Caco-2 (cell line): ENCODE measurements at places on chromosomes 1 and 21. TPM values are rescaled to one million over a fixed set of nuclear protein-coding genes. Genes with fewer than 3 reads are reported as not detected.

- DNase-seq = no peak
- H3K27me3 ChIP-seq = no peaks in the 10 kb centered on the region
- H3K4me3 ChIP-seq = no peak overlapping the region
- H3K27ac ChIP-seq = no peak overlapping the region
- H3K36me3 ChIP-seq = no peaks in the 10 kb centered on the region
- peaks cover 17% of the 10 kb centered on the region for H3K4me1 ChIP-seq
Measured at GRCh38 chr21:17577701-17578100, 35.0 kb downstream of the BTG3 start.

LPAR3 gene
- not detected in 2 replicates for total RNA-seq

- H3K36me3 ChIP-seq = no peaks in the 10 kb centered on the region
- H3K4me3 ChIP-seq = no peak overlapping the region
- no peak for DNase-seq
- no peak overlapping the region for H3K27ac ChIP-seq
- no peaks in the 10 kb centered on the region for H3K4me1 ChIP-seq
Measured at GRCh38 chr1:4086085-4086850, 186.2 kb upstream of the C1orf174 start.

DNA sequence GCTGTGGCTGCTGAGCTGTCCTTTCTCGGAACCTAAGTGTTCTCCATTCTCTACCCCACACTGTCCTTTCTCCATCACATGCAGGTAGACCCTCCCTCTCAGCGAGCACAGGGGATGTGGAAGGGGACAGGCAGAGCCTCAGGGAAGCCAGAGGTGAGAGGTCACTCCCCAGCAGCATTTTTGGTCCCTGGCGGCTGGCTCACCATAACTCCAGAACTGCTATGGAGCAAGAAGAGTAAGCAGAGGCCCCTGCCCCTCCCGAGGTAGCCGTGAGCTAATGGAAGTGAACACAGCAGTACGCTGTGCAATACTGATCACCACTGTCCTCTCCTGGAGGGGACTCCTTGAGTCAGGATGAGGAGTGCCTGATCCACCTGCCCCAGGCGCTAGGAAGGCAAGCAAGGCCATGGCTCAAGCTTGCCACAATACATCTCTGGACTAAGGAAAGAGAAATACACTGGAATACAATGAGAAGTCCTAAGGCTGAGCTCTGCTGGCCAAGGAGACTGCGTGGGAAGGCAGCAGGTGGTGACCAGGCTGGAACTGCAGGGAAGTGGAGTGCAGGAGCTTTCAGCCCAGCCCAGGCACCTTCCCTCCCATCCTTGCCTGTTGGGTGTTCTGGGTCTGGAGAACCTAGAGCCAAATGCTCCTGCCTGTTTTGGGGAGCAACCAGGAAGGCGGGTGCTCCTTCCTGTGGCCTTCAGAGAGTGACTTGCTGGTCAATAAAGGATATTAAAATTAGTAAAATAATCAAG lies 96.2 kb downstream of the LAMC2 start:
- peaks cover 49% of the 10 kb centered on the region for H3K4me1 ChIP-seq
- H3K27ac ChIP-seq = peak overlapping the region; percentile 88
- 0 out of 2 replicates have a peak, but pooled peaks cover 1% of the 10 kb centered on the region for H3K36me3 ChIP-seq
- no peaks in the 10 kb centered on the region for H3K27me3 ChIP-seq
- H3K4me3 ChIP-seq = no peak overlapping the region
- DNase-seq = peak; percentile 29

GRCh38 chr1:211497489-211498045 lies 5.6 kb upstream of the RD3 start:
- no peaks in the 10 kb centered on the region for H3K4me1 ChIP-seq
- no peaks in the 10 kb centered on the region for H3K27me3 ChIP-seq
- H3K4me3 ChIP-seq = no peak overlapping the region
- H3K27ac ChIP-seq = no peak overlapping the region
- no peak for DNase-seq

DNA sequence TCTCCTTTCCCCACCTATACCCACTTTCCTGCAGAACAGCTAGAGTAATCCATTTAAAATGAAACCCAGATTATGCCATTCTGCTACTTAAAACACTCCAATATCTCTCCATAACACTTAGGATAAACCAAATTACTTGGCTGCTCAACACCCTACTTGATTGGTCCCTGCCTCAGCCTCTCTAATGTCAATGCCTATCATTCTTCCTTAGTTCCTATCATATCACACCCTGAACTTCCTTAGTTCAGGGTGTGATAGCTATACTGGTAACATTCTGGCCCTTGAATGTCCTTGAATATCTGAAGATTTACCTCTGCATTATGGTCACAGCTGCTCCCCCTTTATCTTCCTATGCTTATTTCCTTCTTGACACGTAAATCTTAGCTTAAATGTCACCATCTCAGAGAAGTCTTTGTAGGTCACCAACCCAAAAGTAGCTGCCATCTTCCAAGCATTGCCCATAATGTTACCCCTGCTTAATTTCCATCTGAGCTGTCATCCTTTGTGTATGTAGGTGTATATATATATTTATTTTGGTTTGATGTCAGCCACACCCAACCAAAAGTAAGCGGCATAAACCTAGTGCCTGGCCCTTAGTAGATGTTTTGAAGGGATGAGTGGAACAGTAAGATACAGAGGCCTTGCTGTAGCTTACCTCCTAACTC lies 379.8 kb downstream of the PTPRC start:
- no peaks in the 10 kb centered on the region for H3K27me3 ChIP-seq
- H3K4me1 ChIP-seq = no peaks in the 10 kb centered on the region
- no peak overlapping the region for H3K4me3 ChIP-seq
- no peak overlapping the region for H3K27ac ChIP-seq
- no peak for DNase-seq
- H3K36me3 ChIP-seq = no peaks in the 10 kb centered on the region

DNA sequence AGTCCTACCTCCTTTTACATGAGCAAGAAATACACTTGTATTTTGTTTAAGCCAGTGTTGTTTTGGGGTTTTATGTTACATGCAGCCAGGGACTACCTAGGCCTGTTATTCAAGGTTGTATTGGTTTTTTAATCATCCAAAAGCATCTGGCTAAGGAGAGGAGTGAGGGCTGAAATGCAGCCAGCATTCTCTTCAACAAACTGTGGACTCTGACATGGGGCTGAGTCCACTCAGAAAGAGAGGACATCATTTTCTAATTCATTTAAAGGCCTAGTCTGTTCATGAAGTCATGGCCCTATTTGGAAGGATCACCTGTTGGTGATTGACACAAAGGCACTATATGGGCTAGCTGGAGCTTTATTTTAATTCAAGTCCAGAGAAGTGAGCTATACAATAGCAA lies 190.4 kb downstream of the TTLL7 start:
- DNase-seq = no peak
- no peak overlapping the region for H3K4me3 ChIP-seq
- no peaks in the 10 kb centered on the region for H3K27me3 ChIP-seq

OLFML2B gene
- total RNA-seq = 0.43 and 0.56 TPM in 2 replicates

GRCh38 chr1:200850554-200850953 lies 22.2 kb upstream of the GPR25 start:
- no peak for DNase-seq
- no peak overlapping the region for H3K4me3 ChIP-seq
- H3K27me3 ChIP-seq = no peaks in the 10 kb centered on the region
- no peaks in the 10 kb centered on the region for H3K4me1 ChIP-seq
- no peaks in the 10 kb centered on the region for H3K36me3 ChIP-seq

GRCh38 chr1:148334339-148335130 lies 148.6 kb downstream of the PPIAL4G start:
- peak overlapping the region; percentile 100 for H3K27ac ChIP-seq
- H3K27me3 ChIP-seq = no peaks in the 10 kb centered on the region
- peaks cover 4% of the 10 kb centered on the region; the same call in 1 of the 2 replicates for H3K4me1 ChIP-seq
- H3K4me3 ChIP-seq = peak overlapping the region; percentile 57
- H3K36me3 ChIP-seq = no peaks in the 10 kb centered on the region

C1orf167 gene
- 0.64 and 0.97 TPM in 2 replicates for total RNA-seq

GRCh38 chr1:199837321-199837720 lies 190.2 kb upstream of the NR5A2 start:
- no peak overlapping the region for H3K27ac ChIP-seq
- no peaks in the 10 kb centered on the region for H3K27me3 ChIP-seq
- no peak for DNase-seq
- no peak overlapping the region for H3K4me3 ChIP-seq
- H3K36me3 ChIP-seq = no peaks in the 10 kb centered on the region
- no peaks in the 10 kb centered on the region for H3K4me1 ChIP-seq

DNA sequence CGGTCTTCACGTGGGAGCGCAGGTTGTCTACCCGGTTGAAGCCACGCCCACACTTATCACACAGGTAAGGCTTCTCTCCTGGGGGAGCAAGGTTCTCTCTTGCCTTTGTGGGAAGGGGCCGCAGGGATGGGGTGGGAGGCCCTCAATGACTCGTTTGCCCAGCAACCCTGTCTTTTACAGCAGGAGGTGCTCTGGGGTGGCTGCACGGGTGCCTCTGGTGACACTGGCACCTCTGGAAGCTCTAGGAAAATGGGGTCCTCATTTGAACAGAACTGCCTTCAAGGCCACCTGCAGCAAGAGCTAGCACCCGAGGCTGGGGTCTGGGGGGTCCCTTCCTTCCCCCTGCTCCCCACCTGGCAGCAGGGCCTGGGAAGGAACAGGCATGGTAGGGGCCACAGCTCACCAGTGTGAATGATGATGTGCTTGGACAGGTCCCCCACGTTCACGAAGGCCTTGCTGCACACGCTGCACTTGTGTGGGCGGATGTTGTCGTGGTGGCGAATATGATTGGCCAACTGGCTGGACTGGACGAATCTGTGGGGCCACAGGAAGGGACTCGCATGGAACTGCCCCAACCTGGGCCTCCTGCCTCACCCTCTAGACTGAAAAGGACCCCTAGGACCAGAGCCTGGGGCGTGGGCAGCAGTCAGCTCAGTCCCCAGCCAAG lies 33.1 kb downstream of the ZBTB17 start:
- no peak overlapping the region for H3K27ac ChIP-seq
- no peaks in the 10 kb centered on the region for H3K4me1 ChIP-seq
- H3K4me3 ChIP-seq = no peak overlapping the region
- no peaks in the 10 kb centered on the region for H3K36me3 ChIP-seq
- DNase-seq = no peak
- no peaks in the 10 kb centered on the region for H3K27me3 ChIP-seq
